C1 segment of cervical spinal cord (tissue), 14 donors: ENCODE measurements at places on chromosomes 5 and 9.

DNA sequence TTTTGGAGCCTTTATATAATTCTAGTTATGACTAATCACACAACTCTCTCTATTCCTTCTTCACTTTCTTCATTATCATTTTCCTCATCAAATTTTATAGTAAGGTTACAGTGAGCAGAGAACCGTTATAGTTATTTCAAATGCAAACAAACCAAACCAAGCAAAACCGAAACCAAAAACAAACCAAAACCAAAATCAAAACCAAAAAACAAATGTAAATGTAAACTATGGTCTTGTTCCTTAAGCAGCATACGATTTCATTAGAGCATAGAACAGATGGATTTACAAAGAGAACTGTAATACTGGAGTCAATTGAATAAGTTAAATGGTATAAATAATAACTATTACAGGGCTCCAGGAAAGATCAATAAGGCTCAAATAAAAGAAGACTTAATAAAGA, 447.1 kb downstream of the LRRC70 start:
- DNase-seq: no peak

- DNase-seq: no peak
These were observed 267.1 kb upstream of the EFNA5 start for GRCh38 chr5:107937651-107938355.

DNA sequence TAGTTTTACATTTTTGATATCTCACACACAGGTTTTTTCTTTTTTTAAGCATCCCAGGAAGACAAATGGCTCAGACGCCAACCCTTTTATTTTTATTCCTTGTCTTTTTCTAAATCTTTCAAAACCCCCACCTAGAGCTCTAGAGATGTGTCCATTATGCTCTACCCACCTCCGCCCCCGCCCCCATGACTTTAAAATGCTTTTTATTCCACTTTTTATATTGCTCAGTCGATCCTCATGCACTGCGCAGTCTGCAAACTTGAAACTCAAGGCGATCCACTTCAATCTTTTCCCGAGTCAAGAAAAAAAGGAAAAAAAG, 411 bp upstream of the MAT2B start:
- DNase-seq: no peak

DNA sequence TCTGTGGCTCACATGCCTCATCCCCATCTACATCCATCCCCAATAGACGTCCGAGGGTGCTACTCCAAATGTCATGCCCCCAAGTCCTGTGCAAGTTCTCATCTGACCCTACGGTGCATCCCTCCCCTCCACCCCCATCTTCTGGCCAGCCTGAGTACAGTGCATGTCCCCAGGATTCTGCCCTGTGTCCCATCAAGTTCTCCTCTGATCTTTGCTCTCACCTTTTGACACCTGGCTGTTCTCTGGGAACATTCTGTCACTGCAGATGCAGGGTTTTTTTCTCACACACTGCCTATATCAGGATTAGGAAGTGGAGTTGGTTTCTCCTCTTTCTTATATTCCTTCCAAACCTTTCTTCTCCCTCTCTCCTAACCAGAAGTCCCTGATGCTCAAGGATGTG, 377.2 kb downstream of the GADD45G start:
- no peak for DNase-seq

GRCh38 chr5:138875552-138875875, 379 bp upstream of the LRRTM2 start:
- no peak for DNase-seq

DNA sequence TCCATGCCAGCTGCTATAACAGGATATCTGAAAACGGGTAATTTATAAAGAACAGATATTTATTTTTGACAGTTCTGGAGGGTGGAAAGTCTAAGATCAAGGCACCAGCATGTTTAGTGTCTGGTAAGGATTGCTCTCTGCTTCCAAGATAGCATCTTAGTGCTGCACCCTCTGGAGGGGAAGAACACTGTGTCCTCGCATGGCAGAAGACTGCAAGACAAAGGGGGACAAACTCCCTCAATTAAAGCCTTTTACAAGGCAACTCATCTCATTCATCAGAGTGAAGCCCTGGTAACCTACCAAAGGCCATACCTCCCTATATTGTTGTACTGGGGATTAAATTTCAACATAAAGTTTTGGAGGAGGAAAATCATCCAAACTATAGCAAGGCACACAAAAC, 298.9 kb upstream of the EDIL3 start:
- no peak for DNase-seq

DNA sequence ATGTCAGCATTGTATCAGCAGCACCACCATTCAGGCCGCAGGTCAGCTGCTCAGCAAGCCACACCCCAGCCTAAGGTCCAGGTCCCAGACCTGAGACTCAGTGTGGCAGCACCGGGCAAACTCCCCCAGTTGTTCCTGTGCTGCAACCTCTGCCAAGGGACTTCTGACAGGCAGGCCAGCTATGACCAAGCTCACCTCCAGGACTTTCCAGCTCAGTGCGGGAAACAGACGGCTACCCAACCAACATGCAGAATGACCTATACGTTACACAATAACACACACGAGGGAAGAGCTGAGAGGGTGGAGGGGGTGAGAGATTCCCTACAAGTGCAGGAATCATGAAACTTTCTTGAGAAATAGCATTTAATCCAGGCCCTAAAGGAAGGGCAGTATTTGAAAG, 143.7 kb downstream of the FSTL4 start:
- no peak for DNase-seq

- DNase-seq: no peak
These were observed 13.7 kb upstream of the STOM start for GRCh38 chr9:121383715-121384114.

GRCh38 chr9:135088348-135088978, 995 bp downstream of the OLFM1 start:
- DNase-seq: no peak

DNA sequence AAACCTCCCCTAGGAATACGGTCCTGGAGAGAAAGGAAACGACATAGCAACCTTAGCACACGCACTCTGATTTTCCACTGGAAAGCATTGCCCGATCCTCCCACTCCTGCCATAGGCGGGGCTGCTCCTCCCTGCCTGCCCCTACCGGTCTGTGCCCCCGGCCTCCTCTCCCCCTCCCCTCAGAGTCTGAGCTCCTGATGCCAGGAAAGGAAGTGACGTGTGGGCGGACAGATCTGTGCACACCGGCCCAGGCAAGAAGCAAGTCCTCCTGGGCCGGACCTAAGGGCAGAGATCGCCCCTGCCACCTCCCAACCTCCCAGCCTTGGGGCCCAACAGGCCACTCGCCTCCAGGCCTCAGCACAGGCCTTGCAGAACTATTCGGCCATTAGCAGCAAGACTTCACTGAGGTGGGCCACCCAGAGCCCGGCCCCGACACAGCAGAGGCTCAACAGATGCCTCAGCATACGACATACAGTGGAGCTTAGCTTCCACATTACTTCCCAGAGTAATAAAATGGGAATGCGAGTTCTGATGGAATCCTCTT, 7.2 kb downstream of the NINJ1 start:
- no peak for DNase-seq

DNA sequence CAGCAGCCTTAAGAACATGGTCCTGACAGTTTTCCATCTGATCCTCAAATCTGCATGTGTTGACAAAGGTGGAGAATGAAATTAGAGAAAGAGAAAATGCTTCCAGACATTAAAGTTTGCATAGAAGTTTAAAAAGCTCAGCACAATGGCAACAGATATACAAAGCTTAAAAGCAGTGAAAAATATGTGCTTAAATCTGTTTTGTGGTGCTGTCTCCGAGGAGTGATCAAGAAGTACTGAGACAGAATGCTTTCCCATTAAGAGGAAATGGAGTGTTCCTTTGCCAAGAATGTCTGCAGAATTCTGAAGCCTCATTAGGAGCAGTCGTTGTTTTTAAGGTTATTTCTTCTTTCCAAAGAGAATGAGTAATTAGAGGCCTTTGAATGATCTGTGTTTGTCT, 131.4 kb downstream of the MCTP1 start:
- no peak for DNase-seq

DNA sequence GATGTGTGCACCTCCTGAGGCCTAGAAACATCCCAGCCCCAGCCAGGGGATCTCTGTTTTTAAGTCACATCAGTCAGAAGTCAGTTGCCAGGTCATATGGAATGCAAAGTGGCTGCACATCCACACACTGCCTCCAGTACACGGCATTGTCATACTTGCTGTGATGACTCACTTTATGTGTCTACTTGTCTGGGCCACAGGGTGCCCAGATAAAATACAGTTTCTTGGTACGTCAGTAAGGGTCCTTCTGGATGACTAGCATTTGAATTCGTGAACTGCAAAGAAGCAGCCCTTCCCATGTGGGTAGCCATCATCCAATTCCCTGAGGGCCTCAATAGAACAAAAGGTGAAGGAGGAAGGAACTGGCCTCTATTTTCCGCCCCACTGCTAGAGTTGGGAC, 27.7 kb downstream of the AUH start:
- DNase-seq: no peak

- DNase-seq: no peak
These were observed 365.1 kb upstream of the TRPC7 start for GRCh38 chr5:136730426-136730825.

DNA sequence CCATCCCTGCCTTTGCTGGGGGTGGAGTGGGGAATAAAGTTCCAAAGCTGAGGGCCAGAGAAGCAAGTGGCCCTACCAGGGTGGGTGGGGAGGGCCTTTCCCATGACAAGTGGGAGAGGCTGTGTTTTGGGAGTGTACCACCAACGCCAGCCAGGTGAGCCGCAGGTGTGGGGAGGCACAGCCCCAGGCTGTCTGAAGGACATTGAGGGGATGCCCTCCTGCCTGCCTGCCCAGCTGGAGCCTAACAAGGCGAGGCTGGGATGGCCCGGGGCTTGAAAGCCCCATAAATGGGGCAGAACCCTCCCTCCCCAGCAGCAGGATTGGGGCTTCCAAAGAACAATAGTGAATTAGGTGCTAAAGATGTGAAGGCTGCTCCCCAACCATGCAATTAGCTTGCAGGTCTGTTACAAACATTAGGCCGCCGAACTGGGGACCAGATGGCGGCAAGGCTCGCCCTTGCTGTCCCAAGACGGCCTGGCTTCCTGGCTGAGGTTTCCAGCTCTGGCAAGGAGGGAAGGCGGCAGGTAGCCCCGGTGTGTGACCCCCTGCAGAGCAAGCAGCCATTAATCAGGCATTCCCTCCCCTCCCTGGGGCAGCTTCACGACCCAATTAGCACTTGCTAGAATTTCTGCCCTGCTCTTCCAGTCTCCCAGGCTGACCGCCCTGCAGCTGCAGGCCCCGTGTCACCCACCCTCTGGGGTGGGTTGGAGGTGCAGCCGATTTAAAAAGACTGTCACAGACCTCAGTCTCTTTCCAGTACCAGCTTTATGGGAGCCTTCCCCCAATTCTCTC, 42.9 kb downstream of the FGF18 start:
- DNase-seq: no peak

GRCh38 chr5:3615217-3615616, 19.6 kb downstream of the IRX1 start:
- DNase-seq: no peak

DNA sequence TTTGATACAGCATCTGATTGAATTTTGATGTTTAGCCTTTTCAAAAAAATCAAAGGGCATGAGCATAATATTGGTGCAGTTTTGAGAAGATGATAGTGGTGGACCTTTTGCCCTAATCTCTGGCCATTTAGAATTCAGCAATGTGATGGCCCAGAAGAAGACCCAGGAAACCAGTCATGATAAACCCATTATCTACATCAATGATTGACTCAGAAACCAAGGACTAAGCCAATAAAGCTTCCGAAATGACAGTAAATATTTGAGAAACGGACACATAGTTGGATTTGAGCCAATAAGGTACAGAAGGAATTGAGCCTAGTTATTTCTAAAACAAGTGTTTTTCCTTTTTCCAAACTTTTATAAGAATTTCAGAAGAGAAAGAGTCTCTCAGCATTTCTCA, 1158.8 kb upstream of the DMAC1 start:
- DNase-seq: no peak

GRCh38 chr5:181044093-181044599, 4.1 kb downstream of the BTNL9 start:
- no peak for DNase-seq

DNA sequence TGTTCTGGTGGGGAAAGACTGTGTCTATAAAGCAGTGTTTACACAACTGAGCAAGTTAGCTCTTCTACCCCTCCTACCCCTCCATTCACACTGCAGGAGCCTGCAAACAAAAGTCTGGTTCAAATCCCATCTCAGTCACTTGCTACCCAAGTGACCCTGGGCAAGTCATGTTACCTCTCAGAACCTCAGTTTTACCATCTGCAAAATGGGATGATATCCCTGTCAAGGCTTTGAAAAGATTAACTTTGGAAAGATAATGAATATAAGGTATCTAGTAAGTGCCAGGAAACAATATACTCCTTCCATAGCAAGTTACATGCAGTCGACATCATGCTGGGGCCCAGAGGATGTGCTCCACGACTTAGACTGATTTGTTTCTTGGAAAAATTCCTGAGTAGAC, 161.5 kb downstream of the SEC61B start:
- DNase-seq: no peak

DNA sequence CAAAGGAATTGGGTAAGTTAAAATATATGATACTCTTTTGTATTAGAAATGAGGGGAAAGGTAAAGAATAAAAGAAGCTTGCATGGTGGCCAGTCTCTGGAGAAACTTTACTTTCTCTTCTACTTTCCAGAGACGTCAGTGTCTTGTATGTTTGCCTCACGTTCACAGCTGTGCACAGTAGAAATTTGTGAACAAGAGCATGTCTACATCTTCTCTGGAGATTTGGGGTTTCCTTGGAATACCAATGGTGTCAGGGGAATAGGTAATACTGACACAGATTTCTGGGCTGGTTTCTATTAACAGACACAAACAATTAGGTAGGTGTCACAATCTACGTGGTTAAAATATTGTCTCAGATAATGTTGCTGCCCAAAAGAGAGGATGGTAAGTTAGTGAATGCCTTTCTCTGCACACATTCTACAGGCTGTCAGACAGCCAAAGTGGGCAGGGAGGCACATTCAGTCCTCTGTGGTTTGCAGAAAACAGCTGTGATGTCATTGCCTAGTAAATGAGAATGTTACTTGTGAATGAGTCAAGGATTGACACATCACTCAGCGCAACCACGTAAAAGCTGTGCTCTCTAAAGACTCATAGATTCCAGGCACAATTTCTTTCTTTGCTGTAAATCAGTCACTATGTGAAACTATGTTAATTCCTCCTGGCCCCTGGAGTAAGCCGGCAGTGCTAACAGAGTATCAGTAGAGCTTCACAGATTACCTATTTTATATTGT, 397.1 kb downstream of the MAN2A1 start:
- no peak for DNase-seq

- DNase-seq: no peak
These were observed 119.5 kb upstream of the CTNND2 start for GRCh38 chr5:12023614-12024241.

DNA sequence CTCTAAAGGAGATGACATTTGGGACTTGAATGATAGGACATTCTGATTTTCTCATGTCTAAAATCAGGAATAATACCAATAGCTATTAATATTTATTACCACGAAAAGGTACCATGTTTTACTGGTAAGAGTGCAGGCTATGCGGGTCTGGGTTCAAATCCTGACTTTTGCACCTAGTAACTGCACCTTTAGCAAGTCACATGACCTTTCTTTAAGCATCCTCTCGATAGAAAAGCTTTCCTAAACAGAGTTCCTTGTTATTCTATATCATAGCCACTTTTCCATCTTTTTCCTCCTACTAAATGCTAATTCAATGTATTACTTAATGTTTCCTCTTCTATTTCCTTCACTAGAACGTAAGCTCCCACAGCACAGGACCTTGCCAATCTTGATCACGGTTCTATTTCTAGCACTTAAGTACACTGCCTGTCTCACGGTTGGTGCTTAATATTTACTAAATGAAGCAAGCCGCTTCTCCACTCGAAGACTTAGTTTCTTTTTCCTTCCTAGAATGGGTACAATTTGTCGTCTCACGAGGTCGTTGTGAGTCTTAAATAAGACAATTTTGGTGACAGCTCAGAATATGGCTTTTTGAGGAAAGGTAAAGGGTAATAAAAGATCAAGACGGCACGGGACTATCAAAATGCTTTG, 816 bp downstream of the RBM18 start:
- no peak for DNase-seq
